Aorta (tissue), 5 donors: ENCODE measurements at places on chromosomes 13 and 19.
A peak's percentile ranks its signal among the peaks of the same experiment; 100 is the strongest.

- no peaks in the 10 kb centered on the region for H3K27me3 ChIP-seq
- H3K27ac ChIP-seq: no peak overlapping the region
- H3K4me3 ChIP-seq: no peak overlapping the region
- DNase-seq: no peak
- H3K36me3 ChIP-seq: no peaks in the 10 kb centered on the region
- no peaks in the 10 kb centered on the region for H3K4me1 ChIP-seq
These were observed 32.7 kb downstream of the ZNF45 start for GRCh38 chr19:43902399-43902798.

DNA sequence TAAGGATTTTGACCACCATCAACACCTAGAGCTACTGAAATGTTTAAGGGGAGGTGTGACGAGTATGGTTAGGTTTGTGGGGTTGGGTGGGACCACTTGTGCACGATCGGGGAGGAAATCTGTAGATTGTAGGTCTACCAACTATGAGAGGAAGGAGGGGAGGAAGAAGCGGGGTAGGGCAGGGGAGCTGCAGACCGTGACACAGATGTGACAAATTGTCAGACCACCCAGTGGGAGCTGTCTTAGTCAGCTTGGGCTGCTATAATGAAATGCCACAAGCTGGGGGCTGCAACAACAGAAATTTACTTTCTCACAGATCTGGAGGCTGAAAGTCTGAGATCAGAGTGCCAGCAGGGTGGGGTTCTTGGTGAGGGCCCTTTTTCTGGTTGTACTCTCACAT is 62.2 kb upstream of the ARGLU1 start:
- no peaks in the 10 kb centered on the region for H3K36me3 ChIP-seq
- no peak for DNase-seq
- no peaks in the 10 kb centered on the region for H3K4me1 ChIP-seq
- H3K27ac ChIP-seq: no peak overlapping the region
- H3K27me3 ChIP-seq: no peaks in the 10 kb centered on the region

- DNase-seq: peak; percentile 83
- H3K27me3 ChIP-seq: no peaks in the 10 kb centered on the region
- H3K4me1 ChIP-seq: no peaks in the 10 kb centered on the region
- no peaks in the 10 kb centered on the region for H3K36me3 ChIP-seq
- peak overlapping the region; percentile 79 for H3K4me3 ChIP-seq
- H3K27ac ChIP-seq: no peak overlapping the region
These were observed 265.2 kb upstream of the SGCG start for GRCh38 chr13:22915442-22916082.

DNA sequence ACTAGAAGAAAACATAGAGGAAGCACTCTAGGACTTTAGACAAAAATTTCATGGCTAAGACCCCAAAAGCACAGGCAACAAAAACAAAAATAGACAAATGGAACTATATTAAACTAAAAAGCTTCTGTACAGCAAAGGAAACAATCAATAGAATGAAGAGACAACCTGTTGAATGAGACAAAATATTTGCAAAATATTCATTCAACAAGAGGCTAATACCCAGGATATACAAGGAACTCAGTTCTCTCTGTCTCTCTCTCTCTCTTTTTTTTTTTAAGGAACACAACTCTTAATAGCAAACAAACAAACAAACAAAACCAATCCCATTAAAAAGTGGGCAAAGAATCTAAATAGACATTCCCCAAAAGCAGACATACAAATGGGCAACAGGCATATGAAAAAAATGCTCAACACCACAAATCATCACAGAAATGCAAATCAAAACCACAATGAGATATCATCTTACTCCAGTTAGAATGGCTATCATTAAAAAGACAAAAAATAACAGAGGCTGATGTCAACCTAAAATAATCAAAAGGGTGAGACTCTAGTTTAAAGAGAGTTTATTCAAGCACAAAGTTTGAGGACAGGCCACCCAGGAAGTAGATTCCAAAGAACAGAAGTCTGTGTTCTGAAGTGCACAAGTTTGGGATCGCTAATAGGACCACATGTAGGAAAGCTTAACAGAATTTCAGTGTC is 27.1 kb upstream of the SLC7A9 start:
- peaks cover 7% of the 10 kb centered on the region for H3K36me3 ChIP-seq
- no peaks in the 10 kb centered on the region for H3K4me1 ChIP-seq
- no peak for DNase-seq
- no peak overlapping the region for H3K27ac ChIP-seq

DNA sequence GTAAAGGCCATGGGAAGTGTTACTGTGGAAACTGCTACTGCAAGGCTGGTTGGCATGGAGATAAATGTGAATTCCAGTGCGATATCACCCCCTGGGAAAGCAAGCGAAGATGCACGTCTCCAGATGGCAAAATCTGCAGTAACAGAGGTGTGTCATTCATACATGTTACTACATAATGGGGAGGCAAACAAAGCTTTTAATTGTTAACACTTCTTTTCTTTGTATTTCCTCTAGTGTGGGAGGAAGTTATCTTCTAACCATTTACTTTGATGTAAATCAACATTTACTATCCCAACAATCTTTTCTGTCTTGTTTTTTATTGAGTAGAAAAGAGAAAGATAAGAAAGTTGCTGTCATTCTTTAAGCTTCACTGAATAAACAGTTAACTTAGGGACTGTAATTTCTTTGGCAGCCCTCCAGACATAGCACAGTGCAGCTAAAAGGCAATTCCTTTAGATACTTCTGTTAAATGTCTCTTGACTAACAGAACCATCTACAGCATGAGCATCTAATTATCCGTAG is 126.9 kb downstream of the ITGBL1 start:
- H3K36me3 ChIP-seq: peaks cover 1% of the 10 kb centered on the region
- H3K27me3 ChIP-seq: no peaks in the 10 kb centered on the region
- peaks cover 2% of the 10 kb centered on the region for H3K4me1 ChIP-seq
- no peak for DNase-seq

DNA sequence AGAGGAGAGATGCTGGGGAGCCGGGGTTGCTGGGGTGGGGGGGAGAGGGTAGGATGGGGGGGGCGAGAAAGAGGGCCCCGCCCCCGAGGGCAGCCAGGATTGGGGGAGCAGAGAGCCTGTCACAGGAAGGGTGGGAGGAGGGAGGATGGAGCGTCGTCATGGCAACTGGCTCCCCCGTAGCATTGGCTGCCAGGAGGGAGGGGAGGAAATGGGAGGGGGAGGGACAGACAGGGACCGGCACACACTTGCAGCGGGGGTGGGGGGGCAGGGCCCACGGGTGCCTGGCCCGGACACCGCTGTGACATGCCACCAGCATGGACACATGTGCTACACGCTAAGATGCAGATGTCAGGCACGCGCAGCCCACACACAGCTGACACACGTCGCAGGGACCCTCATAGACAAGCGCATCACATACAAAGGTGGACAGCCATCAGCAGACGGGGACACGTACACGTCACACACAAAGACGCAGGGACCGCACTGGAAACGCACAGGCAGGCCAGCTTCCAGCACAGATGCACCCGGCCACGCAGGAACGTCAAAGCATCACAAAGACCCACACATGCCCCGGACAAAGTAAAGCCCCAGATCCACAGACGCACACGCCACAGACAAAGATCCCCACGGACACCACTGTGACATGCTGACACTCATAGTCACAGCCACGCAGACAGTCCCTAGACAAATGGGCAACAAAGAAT is at the start of gene LMTK3:
Gene LMTK3, minus strand, starts transcription at position 36 of the 704 bp plus-strand sequence. CDS start 259 bp downstream, outside the sequence.
- DNase-seq: no peak
- H3K4me1 ChIP-seq: no peaks in the 10 kb centered on the region
- H3K27me3 ChIP-seq: no peaks in the 10 kb centered on the region
- no peak within 1 kb of the TSS for H3K27ac ChIP-seq

GRCh38 chr19:18879579-18880373 is 16.2 kb downstream of the CERS1 start:
- no peaks in the 10 kb centered on the region for H3K4me1 ChIP-seq
- H3K36me3 ChIP-seq: no peaks in the 10 kb centered on the region
- H3K27me3 ChIP-seq: no peaks in the 10 kb centered on the region
- DNase-seq: no peak

DNA sequence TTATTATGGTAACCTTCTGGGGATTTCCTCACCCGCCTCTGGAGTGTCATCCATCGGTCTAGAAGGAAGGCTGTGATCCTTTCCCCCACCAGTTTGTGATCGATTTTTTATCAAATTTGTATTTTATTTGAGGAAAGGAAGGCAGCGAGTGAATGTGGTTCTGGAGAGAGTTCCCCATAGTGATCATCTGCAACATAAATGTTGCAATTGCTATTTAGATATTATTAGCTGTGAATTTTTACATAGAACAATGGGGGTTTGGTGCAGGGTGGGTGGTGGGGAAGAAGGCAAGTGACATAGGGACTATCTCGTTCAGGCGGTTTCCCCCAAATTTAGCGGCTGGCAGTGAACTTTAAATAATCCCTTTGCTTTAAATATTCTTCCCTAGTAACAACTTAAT is 1.2 kb downstream of the CDK8 start:
- H3K27ac ChIP-seq: no peak overlapping the region
- DNase-seq: no peak

DNA sequence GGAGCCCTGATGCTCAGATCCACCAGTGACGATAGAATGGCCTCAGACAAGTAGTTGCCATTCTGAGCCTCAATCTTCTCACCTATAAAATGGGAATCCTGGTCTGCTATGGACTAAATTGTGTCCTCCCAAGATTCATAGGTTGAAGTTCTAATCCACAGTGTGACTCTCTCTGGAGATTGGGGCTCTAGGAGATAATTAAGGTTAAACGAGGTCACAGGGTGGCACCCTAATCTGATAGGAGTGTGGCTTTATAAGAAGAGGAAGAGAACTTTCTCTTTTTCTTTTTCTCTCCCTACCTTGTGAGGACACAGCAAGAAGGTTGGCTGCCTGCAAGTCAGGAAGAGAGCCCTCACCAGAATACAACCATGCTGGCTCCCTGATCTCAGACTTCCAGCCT is 214.1 kb downstream of the KATNAL1 start:
- H3K4me3 ChIP-seq: no peak overlapping the region
- no peak for DNase-seq
- H3K4me1 ChIP-seq: no peaks in the 10 kb centered on the region
- H3K27me3 ChIP-seq: no peaks in the 10 kb centered on the region

DNA sequence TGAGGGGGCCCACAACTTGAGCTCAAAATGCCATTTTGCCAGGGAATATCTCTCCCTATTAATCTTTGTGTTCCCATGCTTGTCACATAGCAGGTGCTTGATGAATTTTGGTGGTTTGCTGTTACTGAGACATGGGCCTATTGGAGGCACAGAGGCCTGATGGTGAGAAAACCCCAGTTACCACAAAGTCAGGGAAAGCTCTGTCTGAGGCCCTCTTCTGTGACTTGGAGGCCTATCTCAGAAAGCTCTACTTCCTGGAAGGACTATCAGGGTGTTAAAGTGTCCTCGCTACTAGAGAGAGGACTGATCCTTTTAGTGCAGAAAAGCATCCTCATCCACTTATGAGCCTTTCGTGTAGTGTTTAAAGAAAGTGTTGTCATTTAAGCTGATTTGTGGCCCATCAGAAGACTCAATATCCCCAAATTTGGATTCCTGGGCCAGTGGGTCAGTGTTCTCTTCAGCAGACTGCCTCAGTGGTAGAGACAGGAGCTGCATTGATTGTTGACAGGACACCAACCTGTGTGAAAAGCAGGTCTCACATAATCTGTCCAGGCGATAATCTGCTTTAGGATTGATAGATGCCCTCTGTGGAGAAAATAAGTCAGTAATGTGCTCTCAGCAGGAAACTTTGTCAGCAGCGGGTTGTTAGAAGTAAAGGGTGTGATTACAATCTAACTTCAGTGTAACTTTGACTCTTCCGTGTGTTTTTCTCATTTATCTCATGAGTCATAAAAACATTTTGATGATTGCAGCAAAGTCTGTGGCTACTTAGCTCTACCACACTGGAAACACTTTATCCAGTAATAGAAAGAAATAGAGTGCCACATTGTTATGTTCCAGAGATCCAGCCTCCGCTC is 121.0 kb downstream of the AKAP11 start:
- H3K36me3 ChIP-seq: no peaks in the 10 kb centered on the region
- peaks cover 2% of the 10 kb centered on the region for H3K27me3 ChIP-seq
- no peak for DNase-seq
- no peak overlapping the region for H3K27ac ChIP-seq

GRCh38 chr13:103514188-103514587 is 448.0 kb upstream of the SLC10A2 start:
- no peak overlapping the region for H3K4me3 ChIP-seq
- DNase-seq: no peak
- H3K27ac ChIP-seq: no peak overlapping the region
- no peaks in the 10 kb centered on the region for H3K36me3 ChIP-seq
- no peaks in the 10 kb centered on the region for H3K27me3 ChIP-seq

GRCh38 chr19:9362905-9363304 is at the start of gene ZNF177:
TSS of gene ZNF177 (plus strand) at chr19:9363013. CDS start at chr19:9378312, 15,299 bp downstream.
- no peak within 1 kb of the TSS for H3K27ac ChIP-seq
- peaks cover 4% of the 10 kb centered on the region for H3K36me3 ChIP-seq
- no peak for DNase-seq
- no peak within 1 kb of the TSS for H3K4me3 ChIP-seq

DNA sequence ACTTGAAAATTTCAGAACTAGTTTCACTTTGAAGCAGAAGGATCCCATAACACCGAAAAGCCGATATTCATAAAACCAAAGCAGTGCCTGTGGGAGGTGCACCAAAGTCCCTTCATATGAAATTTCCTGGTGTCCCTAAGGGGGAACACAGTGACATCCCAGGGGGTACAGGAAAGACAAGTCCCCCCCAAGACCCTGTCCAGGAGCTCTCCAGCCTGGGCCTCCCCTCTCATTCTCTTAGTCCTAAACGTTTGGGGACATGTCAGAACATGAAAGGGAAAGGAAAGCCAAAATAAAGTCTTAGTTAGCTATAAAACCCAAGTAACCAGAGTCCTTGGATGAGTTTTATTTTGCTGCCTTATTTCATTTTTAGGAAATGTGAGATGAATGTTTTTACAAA is 56.6 kb downstream of the MRPL57 start:
- DNase-seq: no peak
- no peaks in the 10 kb centered on the region for H3K36me3 ChIP-seq
- no peak overlapping the region for H3K27ac ChIP-seq
- H3K4me3 ChIP-seq: no peak overlapping the region

GRCh38 chr13:76708138-76708688 is 178.0 kb downstream of the KCTD12 start:
- H3K36me3 ChIP-seq: no peaks in the 10 kb centered on the region
- H3K4me3 ChIP-seq: no peak overlapping the region
- no peaks in the 10 kb centered on the region for H3K27me3 ChIP-seq
- H3K4me1 ChIP-seq: peaks cover 2% of the 10 kb centered on the region

DNA sequence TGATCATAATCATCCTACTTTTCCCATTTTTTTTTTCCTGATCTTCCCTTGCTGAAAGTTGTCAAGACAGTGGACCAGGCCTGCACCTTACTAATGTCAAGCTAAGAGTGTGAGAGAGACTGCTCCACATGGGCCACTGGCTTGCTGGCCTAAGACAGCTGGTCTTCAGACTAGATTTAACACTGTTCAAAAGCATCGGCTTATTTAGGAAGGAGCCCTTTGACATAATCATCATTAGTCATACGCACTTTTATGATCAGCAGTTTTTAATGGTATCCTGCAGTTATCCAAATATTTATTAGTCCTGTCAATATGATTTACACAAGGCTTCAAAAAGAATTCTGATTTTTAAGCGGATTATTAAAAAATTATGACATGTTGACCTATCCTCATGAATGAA is 270.6 kb downstream of the DNAJC15 start:
- no peak for DNase-seq
- no peaks in the 10 kb centered on the region for H3K36me3 ChIP-seq
- no peaks in the 10 kb centered on the region for H3K4me1 ChIP-seq
- no peak overlapping the region for H3K27ac ChIP-seq
